ENCODE measurements at places on chromosomes 3 and 15.

DNA sequence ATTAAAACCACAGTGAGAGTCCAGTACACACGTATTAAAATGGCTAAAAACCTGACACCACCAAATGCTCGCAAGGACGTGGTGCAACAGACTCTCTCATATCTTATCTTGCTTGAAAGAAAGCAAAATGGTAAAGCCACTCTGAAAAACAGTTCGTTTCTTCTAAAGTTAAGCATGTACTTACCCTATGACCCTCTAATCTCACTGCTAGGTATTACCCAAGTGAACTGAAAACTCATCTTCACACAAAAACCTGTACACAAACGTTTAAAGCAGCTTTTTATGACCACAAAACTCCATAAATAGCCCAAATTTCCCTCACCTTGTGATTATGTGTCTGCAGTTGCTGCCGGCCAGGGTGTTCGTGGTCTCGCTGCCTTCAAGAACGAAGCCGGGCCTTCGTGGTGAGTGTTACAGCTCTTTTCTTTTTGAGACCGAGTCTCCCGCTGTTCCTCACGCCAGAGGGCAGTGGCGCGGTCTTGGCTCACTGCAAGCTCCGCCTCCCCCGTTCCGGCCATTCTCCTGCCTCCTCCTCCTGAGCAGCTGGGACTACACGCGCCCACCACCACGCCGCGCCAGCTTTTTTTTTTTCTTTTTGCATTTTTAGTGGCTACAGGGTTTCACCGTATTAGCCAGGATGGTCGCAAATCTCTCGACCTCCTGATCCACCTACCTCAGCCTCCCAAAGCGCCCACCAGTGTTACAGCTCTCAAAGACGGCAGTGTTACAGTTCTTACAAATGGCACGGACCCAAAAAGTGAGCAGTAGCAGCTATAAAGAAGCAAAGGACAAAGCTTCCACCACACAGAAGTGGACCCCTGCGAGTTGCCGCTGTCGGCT, 165.4 kb downstream of the TJP1 start:
- no peak for DNase-seq

DNA sequence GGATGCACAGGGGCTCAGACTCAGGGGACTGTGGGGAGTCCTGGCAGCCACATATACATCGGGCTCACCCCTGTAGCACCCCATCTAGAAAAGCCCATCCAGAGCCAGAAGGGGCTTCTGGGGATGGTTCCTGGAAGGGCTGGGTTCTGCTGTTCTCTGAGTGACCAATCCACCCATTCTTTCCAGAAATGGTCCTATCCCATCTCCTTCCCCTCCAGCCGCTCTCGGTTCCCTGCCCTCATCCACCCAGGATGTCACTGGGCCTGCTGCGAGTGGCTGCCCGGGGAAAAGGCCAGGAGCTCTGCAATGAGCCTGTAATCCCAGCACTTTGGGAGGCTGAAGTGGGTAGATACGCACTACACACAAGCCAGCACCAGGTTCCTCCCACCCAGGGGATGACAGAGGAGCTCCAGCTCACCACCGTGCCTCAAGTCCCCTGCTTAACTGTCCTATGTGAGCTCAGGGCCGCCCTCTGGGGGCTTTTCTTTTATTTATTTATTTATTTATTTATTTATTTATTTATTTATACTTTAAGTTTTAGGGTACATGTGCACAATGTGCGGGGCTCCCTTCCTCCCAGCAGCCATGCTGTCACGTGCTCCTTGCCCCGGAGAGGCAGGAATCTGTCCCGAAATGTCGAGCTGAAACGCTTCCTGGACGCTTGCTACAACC, 13.6 kb upstream of the CSK start:
- no peak for DNase-seq

GRCh38 chr3:157201648-157202278, 41.8 kb upstream of the CCNL1 start:
- DNase-seq = peak; percentile 75

GRCh38 chr3:78867409-78868372, 900.1 kb downstream of the ROBO1 start:
- peak; percentile 79 for DNase-seq
